ENCODE measurements at places on chromosomes 13 and 19.
A peak's percentile ranks its signal among the peaks of the same experiment; 100 is the strongest.

DNA sequence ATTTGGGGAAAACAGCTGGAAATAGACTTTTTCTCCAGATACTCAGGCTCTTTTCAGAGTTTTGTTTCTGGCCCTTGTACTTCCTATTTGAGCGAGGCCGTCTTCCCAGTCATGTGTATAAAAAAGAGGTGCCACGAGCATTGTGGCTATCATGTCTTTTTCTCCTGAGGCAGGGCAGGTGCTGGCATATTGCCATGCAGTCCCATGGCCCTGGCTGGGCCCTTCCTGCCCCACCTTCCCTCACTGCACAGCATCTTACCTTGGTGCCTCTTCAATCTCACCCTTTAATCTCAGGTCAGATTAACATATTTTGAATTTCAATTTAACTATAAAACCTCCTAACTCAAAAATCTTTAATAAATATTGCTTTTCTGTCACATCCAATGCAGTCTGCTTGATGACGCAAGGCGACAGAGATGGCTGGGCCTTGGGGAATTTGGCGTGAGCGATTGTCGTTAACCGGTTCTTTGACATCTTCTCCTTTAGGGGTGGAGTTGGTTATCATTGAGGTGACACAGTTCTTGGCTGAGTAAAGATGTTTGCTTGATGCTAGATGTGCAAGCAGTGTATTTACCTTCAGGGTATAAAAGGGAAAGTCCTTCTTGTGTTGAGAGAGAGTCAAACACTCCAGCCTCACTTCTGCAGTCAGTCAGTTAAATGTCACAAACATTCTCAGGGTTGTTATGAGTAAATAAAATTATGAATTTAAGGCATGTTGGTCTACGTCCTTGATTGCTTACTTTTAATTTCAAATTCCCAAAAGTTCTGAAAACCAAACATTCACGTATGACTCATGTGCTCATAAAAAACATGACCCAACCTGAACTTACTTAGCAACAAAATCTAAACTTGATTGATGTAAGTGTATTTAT lies 289.9 kb downstream of the MYO16 start:
- DNase-seq, result no peak

DNA sequence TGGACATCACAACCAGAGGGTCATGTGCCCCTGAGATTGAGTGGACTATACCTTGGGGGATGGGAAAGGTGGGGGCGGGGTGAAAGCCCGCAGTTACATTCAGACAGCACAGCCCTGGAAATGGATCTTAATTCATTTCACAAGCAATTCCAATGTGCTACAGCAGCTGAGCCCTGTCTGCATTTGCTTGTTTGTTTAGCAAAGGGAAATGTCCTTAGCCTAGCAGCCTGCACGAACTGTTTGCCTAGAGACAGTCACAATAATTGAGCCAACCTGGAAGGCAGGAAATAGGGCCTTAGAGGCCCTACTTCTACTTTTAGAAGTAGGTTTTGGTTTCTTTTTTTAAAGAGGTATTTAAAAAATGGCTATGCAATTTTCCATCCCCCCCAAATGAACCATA lies 177.3 kb upstream of the KL start:
- DNase-seq, result no peak

DNA sequence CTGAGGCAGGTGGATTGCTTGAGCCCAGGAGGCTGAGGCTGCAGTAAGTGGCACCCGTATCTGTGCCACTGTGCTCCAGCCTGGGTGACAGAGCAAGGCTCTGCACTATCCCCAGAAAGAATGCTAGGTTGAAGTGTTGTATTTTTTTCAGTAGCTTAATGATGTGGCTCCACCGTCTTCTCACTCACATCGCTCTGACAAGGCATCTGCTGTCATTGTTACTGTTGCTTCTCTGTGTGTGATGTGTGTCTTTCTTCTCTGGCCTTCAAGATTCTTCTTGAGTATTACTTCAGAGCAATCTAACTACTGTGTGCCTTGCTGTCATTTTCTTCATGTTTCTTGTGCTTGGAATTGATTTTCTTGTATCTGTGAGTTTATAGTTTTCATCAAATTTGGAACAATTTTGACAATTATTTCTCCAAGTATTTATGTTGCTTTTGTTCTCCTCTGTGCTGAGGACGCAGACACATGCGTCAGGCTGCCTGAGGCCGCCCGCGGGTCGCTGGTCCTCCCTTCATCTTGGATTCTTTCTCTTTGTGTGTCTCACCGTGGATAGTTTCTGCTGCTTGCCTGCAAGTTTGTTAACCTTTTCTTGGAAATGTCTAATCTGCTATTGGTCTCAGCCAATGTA lies 10.8 kb downstream of the ADPRHL1 start:
- no peak for DNase-seq

DNA sequence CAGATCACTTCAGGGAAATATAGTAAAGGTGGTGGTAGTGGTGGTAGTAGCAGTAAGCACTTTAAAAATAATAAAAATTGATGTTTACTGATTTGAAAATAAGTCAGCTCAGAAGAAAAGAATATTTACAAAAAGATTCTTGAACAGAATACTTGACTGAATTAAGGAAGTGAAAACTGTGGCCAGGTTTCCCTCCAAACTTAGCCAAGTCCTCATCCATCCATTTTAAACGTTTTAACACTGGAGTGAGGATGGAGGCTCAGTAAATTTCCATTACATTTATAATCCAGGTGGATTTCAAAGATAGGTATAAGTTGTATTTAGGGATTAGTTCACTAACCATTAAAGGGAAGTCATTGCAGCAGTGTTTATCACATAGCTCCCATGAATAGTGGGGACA lies 221.5 kb downstream of the RGCC start:
- no peak for DNase-seq

GRCh38 chr13:99269627-99270241 lies 11.6 kb upstream of the GPR18 start:
- no peak for DNase-seq

DNA sequence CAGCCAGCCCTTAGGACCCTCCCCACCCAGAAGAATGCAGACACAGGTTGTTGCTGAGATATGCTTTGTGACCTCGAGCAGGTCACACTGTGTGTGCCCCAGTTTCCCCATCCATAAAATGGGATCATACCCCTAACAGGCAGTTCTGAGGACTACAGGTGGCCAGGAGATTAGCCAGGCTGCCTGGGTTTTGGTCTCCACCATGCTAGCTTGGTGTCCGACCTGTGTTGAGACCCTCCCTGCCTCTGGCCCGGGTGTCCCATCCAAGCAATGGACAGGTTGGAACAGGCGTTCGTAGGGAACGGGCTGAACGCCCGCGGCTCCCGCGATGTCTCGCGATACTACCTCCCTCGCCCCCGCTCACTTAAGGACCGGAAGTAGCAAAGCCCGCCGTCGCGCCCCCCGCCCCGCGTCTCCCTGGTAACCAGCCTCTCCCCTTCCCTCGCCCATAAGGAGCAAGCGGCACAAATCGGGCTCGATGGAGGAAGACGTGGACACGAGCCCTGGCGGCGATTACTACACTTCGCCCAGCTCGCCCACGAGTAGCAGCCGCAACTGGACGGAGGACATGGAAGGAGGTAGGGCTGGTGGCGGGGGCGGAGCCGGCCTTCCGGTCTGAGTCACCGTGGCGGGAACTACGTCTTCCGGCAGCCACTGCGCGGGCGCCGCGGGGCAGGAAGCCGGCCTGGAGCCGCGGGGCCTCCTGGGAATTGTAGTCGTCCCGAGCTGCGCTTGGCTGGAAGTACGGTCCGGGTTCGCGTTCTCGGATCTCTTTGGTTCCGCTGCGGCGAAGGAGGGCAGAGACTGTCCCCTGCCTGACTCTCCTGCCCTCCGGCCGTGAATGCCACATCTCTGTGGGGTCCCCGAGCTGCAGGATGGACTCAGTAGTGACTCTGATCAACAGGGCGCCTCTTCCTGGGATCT lies 45.4 kb downstream of the SMIM24 start:
- DNase-seq, result peak; percentile 41

DNA sequence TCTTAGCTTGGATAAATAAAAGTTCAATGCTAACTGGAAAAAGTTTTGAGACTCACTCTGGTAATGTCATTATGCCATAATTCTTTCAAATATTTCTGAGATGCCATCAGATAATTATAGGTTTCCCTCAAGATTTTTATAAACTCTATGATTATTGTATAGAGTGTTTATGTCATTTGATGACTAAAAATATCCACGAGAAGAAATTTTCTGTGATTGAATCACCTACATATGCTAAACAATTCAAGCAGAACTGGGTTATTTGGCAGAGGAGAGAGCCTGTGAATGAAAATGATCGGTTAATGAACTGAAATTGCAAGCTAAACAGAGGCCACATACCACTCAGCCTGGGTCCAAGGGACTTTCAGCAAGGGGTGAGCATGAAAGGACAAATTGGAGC lies 92.6 kb upstream of the TSC22D1 start:
- DNase-seq, result no peak

DNA sequence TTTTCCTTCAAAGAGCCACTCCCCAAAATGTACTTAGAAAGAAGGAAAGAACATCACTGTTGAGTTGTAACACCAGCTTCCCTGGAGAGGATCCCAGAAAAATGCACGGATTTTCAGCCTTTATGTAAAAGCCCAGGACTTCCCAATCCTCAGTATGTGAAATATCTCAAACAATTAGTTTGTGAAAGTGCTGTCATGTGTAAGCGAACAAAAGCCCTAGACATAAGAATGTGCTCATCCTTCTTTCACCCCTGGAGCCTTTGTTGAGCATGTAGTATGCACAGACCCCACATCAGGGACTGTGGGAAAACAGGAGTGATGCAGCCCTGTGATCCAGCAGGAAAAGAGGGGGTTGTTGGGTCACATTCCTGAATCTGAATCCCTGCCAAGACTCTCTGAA lies 441.4 kb upstream of the ZNF507 start:
- no peak for DNase-seq

GRCh38 chr19:41339936-41340335 lies 13.8 kb downstream of the TGFB1 start:
- peak; percentile 76 for DNase-seq

- no peak for DNase-seq
Observed at GRCh38 chr19:49222011-49222410, 64.4 kb downstream of the TRPM4 start.

GRCh38 chr13:42526276-42526675 lies 47.7 kb upstream of the TNFSF11 start:
- no peak for DNase-seq

GRCh38 chr13:111484141-111484925 lies 163.9 kb downstream of the TEX29 start:
- no peak for DNase-seq

DNA sequence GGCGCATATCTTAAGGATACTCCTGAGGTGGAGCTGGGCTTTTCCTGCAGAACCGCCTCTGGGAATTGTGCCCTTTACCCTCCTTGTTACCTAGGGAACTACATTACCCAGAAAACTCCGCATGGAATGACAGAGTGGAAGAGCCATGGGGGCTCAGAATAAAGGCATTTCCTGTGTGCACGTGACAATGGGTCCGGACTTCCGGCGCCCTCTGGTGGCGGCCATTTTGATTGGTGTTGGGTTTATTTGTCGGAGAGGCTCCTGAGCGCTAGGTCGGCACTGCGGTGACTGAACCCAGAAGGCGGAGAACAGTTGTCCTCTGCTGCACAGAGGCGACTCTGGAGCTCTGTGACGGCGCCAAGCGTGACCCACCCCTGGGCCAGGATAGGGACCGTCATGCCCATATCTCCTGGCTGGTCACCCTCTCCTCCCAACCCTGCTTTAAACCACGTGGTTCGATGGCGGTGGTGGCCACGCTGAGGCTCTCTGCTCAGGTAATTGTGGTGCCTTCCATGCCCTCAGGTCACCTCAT lies at the start of gene ZNF587B:
ZNF587B (plus strand) TSS at position 229 of the 532 bp plus-strand sequence; CDS start at position 459, 230 bp downstream.
- DNase-seq, result no peak

- no peak for DNase-seq
Observed at GRCh38 chr13:25044071-25044470, 51.9 kb upstream of the PABPC3 start.

DNA sequence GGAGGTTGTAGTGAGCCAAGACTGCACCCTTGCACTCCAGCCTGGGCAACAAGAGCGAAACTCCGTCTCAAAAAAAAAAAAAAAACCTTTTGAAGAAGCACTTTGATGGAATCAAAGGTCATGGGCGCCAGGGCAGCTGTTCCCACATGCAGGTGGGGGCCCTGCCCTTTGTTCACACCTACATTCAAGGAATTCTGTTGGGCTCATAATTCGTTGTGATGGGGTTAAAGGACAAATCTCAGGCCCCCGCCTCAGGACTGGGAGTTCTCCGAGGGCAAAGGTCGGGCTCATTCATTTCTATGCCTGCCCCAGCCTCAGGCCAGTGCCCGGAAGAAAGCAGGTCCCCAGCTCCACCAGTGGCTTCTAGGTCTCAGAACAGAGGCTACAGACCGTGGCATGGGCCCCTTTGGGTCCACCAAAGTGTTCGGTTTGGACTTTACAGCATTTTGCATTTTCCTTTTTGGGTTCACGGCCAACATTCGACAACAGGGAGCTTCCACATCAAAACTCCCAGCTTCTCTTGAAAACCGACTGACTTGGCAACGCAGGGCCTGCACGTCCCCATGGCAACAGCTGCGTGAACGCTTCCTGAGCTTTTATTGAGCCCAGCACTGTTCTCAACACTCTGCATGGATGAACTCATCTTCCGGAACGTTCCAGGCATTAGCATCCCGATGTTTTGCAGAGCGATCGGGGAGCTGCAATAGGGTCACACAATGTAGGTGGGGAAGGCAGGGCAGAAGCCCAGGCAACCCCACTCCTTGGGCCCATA lies 10.1 kb upstream of the GTF2F1 start:
- no peak for DNase-seq

All from epithelial cell of proximal tubule (primary cell).